ENCODE measurements at places on chromosomes 5 and 9.
A peak's percentile ranks its signal among the peaks of the same experiment; 100 is the strongest.

GRCh38 chr5:145341842-145342241 is 493.3 kb downstream of the PRELID2 start:
- DNase-seq = no peak

- no peak for DNase-seq
These were observed 569 bp downstream of the YIPF5 start for GRCh38 chr5:144169904-144170275.

DNA sequence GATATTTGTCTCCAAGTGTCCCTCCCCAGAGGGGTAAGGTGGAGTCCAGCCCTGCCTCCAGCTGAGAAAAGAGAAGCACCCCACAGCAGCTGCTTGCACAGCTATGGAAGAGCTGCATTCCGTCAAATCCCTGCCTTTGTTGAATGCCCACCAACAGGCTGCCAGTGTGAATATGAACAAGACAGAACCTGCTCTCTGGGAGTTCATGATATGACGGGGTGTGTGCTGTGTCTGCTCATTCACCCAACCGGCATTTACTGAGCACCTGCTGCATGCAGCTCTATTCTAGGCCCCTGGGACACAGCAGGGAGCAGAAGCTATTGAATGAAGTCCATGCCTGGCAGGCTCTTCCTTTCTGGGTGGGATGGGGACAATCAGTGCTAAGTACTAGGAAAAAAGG is 238.8 kb downstream of the GADD45G start:
- DNase-seq = no peak

DNA sequence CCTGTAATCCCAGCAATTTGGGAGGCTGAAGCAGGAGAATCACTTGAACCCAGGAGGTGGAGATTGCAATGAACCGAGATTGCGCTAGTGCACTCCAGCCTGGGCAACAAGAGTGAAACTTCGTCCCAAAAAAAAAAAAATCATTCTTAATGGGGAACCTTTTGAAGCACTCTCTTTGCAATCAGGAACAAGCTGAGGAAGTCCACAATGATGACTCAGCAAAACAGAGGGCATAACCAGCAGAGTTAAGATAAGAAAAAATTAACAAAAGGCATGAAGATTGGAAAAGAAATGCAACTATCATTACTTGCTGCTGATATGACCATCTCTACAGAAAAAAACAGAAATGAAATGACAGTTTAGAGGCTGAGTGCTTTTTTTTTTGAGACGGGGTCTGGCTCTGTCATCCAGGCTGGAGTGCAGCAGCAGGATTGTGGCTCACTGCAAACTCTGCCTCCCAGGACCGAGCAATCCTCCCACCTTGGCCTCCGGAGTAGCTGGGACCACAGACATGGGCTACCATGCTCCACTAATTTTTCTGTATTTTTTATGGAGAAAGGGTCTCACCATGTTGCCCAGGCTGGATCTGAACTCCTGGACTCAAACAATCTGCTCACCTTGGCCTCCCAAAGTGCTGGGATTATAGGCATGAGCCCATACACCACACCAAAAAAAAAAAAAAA is 88.0 kb downstream of the FNBP1 start:
- peak; percentile 29 for DNase-seq

- DNase-seq = no peak
These were observed 4.4 kb upstream of the FGD3 start for GRCh38 chr9:92942688-92943616.

- no peak for DNase-seq
These were observed 52.6 kb downstream of the NDUFS4 start for GRCh38 chr5:53613061-53613460.

GRCh38 chr9:125172031-125172755 is 17.4 kb downstream of the PPP6C start:
- no peak for DNase-seq

Data from MM.1S (cell line).